ENCODE measurements at places on chromosomes 11 and 22.

- no peak for DNase-seq
Measured at GRCh38 chr11:116686866-116687265, 85.9 kb downstream of the BUD13 start.

DNA sequence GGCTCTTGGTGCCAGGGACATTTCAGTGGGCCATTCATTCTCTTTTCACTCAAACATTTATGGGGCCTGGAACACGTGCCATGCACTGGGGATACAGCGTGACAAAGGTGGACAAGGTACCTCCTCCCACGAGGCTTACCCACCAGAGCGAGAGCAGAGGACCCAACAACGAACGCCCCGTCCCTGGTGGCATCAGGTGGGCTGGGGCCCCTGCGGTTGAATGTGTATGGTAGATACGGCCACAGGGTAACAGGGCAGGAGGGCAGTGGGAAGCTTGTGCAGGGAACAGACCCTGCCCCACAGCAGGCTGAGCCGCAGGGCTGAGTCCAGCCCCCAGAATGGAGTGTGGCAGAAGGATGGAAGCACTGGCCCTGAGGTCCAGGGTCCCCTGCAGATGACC lies 81.1 kb downstream of the LRRC32 start:
- DNase-seq, result no peak

- peak; percentile 7 for DNase-seq
Measured at GRCh38 chr11:70650075-70650909, 252.0 kb downstream of the CTTN start.

DNA sequence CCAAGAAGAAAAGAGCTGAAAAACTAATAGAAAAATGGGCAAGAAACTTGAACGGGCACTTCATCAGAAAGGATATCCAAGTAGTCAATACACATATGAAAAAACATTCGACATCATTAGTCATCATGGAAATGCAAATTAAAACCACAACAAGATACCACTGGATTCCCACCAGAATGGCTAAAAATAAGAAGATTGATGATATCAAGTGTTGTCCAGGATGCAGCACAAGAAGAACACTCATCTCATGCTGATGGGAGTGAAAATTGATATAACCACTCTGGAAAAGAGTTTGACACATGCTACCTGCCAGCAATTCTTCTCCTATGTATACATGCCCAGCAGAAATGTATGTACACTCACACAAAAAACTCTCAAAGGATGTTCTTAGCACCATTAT lies 26.9 kb upstream of the SCUBE2 start:
- no peak for DNase-seq

DNA sequence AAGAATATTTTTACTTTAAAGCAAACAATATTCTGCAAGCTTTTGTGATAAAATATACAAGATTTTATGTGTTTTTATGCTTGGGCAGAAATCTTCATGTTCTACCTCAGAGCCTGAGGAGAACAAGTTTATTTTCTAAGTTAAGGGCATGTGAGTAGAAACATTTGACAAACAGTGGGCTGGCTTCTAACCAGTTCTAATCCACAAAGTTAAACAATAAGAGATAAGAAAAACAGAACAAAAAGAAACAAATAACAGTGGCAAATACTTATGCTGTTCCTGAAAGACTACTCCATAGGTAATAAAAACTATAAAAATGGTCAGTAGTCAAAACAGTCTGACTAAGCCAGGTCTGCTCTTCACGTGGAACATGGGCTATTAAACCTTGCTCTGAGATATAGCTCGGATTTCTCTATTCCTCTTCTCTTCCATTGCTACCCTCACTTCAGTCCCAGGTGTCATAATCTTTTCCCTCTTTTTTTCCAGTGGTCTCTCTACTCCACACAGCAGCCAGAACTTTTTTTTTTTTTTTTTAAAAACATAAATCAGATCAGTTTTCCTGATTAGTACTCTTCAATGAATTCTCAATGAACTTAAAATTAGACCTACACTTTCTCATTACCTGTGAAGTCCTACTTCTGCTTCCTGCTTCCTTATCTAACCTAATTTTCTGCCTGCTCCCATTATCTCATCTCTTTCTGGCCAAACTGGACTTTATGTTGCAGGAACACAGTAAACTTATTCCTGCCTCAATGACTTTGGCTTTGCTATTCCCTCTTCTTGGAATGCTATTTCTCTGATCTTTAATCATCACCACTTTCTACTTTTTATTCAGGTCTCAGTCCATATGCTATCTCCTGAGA lies 671.1 kb upstream of the CCDC90B start:
- DNase-seq, result no peak

DNA sequence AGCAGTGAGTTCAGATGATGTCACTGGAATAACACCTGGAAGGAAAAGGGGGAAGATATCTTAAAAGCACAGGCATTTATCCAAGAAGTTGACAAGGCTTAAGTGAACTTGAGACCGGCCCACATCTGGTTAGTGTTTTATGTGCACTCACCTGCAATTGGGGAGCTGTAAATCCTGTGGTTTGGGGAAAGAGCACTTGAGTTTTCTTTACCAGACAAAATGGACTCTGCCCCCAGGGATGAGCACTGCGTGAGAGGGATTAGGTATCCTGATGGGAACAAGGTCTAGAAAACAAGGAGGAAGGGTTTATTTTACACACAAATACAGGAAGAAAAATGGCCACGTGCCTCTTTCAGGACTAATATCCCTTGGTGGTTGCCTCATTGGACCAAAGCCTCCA lies 15.2 kb downstream of the E2F8 start:
- DNase-seq, result no peak

- DNase-seq, result no peak
Measured at GRCh38 chr11:67545280-67545679, 22.0 kb upstream of the CABP2 start.

GRCh38 chr11:5123802-5124521 lies 14.2 kb downstream of the OR52A5 start:
- DNase-seq, result peak; percentile 27

DNA sequence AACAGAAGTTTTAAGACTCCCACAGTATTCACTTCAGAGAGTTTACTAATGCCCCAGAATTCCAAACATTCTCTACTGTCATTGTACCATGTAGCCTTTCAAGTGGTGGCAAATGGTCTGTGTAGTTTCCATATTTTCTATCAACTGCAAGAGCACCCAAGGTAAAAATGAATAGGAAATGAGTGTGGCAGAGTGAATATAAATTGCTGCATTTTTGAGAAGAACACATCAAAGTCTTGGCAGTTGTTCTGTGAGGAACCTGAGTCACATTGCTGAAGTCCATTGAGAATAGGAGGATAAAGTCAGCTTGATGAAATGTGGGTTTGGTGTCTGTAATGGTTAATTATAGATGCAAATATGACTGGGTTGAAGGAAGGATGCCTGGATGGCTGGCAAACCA lies 193.6 kb downstream of the AASDHPPT start:
- no peak for DNase-seq

DNA sequence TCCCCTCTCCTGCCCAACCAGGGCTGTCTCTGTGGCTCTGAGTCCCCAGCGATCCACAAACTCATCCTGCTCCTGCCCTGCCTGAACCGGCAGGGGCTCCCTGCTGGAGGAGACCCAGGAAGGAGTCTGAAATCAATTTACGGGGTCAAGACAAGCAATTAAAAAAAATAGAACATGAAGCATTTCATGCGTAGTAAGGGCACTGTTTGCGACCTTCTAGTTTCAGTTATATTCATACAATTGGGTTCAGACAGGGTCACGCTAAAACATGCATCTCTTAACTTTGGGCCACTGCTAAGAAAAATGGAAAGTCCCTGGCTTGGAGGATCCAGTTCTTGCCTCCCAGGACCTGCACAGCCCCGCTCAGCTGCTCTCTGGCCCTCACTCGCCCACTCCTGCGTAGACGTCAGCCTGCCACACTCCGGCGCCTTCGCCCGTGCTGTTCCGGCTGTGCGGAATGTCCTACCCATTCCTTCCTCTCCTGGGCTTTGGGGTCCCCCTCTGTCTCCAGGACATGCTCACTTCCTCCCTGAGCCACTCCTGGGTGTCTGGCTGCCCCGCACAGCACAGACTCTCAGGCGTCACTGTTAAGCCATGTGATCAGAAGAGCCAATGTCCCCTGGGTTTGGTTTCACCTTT lies 12.8 kb downstream of the NFAM1 start:
- no peak for DNase-seq

GRCh38 chr11:82529936-82530335 lies 203.7 kb downstream of the FAM181B start:
- DNase-seq, result no peak

GRCh38 chr11:30358536-30358935 lies 35.6 kb downstream of the ARL14EP start:
- DNase-seq, result no peak

DNA sequence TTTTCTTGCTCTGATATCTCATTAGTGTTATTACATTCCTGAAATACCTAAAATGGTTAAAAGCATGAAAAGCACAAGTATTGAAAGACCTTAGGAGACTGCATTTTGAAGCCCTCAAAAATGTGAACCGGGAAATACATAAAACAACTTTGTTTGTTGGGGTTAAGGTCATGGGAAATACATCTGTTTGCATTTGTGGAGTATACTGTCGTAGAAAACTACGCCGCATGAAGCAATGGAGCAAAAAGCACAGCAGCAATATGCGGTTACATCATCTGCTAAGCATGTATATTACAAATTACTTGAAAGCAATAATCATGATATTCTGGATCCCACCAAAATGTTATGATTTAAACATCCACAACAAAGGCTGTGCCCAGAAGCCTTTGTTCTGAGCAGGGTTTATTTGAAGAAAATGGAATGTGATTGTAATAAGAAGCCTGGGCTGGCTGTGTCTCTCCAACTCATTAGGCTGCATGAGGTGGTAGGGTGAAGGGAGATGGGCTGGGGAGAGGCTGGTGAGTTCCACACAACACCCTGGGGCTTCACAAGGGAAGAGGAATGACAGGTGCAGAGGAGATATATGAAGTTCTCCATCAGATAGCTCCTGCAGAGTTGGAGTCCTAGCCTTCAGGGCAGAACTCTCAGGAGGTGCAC lies 64.7 kb upstream of the LIN7C start:
- DNase-seq, result no peak

DNA sequence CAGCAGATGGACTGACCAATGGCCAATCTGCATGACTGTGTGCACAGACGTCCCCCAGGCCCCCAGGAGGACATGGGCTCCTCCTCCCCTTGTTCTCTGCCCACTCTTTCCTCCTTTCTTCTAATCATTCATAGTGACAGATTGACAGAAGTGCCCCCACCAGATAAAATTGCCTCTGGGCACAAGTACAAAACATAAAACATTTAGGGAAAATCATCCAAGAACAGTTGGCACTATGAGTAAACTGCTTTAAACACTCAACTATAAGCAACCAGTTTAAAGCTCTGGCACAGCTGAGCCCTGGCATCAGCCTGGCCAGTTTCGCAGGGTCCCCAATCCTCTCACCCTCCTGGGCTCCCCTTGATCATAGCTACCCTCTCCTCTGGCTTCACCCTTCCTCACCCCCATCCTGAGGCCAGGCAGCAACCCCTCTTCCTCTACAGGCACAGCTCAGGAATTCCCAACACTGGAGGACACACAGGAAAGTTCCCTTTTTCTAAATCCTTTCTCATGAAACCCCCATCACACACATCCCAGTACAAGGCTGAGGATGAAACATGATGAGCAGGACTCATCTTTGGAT lies 232.9 kb downstream of the BUD13 start:
- no peak for DNase-seq
